ENCODE measurements at places on chromosomes 7 and 10.
A peak's percentile ranks its signal among the peaks of the same experiment; 100 is the strongest.

GRCh38 chr7:108210796-108211195 is 80.6 kb upstream of the LAMB4 start:
- no peak for DNase-seq

DNA sequence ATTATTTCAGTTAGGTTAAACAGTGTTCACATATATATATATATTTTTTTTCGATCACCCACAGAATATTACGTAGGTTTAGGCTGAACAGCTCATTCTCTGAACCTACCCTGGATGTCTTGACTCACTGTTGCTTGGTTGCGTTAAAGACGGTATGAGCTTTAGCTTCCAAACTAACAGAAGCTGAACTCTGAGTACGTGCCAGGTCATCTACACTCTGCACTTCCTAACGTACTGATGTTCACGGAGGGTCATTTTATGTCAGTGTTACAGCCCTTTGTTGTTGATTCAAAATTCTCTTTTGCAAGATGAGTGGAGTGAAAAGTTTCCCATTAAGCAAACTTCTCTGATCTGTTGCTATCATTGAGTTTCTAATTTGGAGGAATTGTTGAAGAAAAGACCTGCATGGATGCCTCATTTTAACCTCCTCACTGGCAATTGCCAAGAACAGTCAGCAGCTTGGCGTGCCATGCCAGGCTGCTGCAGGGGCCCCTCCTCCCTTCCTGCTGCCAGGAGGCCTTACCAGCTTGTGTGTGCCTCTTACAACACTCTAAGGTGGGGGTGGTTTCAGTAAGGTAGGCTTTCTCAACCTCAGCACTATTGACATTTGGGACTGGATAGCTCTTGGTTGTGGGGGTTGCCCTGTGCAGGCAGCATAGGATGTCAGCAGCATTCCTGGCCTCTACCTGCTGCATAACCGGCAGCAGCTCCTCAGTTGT is 44.3 kb downstream of the INSYN2A start:
- no peak for DNase-seq

DNA sequence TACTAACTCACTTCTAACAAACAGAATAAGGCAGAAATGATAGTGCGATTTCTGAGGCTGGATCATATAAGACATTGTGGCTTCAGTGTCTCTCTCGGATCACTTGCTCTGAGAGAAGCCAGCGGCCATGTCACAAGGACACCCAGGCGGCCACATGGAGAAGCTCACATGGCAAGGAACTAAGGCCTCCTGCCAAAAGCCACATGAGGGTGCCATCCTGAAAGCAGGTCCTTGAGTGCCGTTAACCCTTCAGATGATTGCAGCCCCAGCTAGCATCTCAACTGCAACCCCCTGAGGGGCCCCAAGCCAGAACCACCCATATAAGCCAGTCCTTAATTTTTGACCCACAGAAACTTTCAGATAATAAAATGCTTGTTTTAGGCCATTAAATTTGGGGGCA is 6.9 kb upstream of the VDAC2 start:
- no peak for DNase-seq

DNA sequence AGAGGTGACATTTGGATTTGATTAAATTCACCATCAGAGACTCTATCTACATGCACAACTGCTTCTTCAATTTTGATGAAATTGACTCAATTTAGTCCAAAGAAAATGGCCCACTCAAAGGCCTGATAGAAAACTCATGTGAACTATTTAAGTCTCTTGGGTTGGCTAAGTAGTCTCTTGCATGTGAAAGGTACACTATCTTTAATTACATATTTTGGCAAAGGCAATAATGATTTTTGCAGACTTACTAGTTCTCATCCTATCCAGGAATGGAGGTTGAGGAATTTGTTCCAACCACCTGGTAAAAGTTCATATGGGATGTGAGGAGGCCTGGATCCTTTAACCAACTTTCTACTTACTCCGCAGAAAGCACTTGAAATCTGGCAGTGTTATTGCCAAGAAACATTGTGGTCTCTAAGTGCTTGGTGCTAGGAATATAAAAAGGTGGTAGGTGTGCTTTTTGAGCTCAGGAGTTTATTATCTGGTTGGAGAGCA is 618.6 kb upstream of the MKI67 start:
- DNase-seq, result no peak

DNA sequence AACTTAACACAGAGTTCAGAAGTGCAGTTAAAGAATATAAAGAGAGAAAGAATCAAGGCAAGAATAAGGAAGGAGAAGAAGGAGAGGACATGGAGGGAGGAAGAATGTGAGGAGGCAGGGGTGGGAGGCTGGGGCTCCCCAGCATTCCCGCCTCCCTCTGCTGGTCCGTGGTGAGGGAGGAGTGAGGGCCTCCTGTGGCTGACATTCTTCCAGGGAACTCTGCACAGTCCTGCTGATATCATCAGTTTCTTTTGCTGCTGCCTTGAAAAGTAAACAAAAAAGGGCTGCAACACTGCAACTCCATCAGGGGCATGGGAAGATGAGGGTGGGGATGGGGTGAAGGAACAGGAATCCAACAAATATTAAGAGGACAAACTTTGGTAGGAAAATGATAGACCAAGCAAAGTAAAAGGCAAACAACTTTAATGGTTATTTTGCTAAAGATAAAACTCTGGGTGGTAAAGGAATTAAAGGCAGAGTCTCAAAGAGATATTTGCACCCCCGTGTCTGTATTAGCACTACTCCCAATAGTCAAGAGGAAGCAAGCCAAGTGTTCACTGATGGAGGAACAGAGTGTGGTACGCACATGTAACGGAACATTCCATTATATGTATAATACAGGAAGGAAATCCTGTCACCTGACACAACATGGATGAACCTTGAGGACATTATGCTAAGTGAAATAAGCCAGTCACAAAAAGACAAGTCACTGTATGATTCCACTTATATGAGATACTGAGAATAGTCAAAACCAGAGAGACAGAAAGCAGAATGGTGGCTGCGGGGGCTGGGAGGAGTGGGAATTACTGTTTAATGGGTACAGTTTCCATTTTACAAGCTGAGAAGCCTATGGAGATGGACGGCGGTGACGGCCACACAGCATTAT is 8.0 kb upstream of the SPOCK2 start:
- no peak for DNase-seq

DNA sequence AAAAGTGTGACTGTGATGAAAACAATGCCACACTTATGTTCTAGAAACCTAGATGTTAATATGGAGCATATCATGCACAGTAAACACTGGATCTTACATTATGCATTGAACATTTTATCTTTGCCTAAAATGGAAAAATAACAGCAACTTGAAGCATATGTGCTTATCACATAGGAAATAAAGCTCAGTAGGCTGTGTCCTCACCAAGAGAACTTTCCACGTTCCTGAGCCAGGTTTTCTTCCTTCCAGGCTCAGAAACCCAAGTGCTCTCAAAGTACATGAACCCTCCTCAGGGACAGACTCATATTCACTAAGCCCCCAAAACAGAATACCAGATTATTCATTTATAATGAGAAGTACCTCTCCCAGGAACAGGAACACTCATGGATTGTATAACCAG is 79.4 kb upstream of the PRKAR2B start:
- no peak for DNase-seq

DNA sequence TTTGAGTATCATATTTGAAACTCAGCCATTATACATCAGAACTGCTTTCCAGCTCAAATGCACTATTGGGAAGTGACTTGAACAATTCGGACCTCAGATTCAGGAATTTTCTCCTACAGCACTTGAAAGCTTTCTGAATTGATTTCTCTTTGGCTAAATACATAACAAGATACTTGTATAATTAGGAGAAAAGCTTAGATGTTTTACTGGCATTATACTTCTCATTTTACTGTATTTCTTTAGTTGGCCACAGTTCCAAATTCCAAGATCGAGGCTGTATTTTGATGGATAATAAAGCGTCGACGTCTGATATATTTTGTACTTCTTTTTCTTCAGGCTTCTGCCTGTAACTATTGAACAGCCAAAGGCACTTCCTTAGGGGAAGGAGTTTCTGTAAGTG is 26.7 kb upstream of the LYZL2 start:
- no peak for DNase-seq

GRCh38 chr7:154907651-154908620 is 95.0 kb downstream of the PAXIP1 start:
- no peak for DNase-seq

DNA sequence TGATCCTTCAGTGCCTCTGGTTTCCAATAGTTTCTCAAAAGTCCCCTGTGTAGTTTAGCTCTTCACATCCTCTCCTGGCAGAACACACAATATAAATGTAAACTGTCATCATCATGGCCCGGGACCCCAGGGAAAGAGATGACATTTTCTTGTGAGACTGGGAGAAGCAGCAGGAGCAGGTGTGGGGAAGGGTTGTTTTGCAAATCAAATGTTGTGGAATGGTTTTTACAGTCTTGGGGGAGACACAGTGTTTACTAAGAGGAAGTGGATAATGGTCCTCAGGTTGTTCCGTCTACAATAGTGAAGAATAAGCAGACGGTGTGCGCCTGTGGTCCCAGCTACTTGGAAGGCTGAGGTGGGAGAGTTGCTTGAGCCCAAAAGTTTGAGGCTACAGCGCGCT is 159.1 kb downstream of the SEC23IP start:
- DNase-seq, result no peak

DNA sequence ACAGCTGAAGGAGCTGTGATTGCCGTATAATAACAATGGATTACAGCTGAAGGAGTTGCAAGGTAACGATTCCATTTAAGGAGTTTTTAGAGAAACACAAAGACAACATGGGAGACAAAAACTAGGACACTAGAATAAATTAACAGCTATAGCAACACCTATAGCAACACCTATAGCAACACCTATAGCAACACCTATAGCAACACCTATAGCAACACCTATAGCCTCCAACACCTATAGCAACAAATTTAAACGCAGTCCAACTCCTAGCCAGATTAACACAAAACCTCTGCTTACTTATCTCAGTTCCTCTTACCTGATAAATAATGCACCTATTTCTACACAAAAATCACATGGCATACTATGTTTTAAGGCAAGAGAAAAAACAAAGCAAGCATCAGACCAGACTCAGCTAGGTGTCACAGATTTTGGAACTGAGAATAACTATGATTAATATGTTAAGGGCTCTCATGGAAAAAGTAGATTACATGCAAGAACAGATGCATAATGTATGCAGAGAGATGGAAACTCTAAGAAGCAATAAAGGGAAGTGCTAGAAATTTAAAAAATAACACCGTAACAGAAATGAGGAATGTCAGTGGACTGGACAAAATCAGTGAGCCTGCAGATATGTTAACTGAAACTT is 55.7 kb upstream of the SRPK2 start:
- DNase-seq, result no peak

GRCh38 chr10:48233559-48234005 is 40.9 kb downstream of the FRMPD2 start:
- DNase-seq, result no peak

- no peak for DNase-seq
Observed at GRCh38 chr10:122420624-122421007, 33.8 kb upstream of the ARMS2 start.

DNA sequence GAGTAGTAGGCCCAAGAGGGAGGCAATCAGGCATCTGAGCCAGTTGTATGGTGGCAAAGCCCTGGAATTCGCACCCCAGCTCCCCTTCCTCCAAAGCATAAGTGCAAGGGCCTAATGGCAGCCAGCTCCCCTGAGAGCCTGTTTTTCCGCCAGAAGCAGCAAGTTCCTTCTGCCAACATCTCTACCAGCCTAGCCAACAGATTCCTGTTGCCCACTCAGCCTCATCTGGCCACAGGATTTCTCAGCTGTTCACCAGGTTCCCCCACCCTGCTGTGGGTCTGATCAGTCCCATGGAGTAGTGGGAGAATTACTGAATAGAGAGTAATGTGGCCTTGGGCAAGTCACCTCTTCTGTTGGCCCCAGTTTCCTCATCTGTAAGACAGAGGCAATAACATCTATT is 186.2 kb upstream of the PDE1C start:
- DNase-seq, result no peak

DNA sequence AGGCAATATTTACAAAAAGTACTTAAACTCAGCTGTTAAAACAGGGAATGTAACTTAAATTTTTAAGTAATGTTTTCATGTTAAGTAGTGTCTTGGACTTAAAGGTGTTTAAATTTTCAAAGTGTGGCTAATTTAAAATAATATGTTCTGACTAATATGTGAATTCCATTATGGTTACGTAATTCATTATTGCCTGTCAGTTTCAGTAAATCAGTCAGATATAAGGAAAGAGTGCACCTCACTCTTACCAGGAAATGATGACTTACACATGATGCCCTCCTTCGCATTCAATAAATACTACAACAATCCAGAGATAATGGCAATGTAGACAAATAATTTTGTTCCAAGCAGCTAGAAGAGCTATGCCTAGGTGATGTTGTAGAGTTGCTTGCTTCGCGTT is 69.0 kb upstream of the WNT16 start:
- DNase-seq, result no peak

DNA sequence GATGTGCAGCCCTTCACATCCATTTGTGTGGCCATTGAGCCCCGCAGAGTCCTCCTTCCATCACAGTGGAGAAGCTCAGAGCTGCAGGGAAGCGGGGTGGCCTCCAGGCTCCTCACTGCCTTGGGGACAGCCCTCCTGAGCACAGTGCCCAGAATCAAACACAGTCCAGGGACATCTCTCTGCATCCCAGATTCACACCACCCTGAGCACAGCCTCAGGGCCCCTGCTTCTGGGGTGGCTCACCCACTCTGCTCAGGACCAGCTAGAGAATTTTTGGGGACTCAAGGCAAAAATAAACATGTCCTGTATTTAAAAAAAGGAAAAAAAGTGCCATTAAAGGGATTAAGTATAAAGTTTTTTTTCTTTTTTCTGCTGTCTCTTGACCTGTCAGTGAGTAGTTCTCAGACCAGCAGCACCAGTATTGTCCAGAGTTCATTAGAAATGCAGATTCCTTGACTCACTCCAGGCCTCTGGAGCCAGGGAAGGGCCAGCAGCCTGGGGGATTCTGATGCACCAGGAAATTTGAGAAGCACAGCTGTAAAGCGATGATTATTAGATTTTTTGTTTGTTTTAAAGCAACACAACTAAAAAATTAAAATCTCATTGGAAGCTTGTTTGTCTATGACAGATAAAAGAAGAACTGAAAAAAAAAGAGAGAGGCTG is 61.6 kb downstream of the ARHGAP22 start:
- DNase-seq, result no peak

GRCh38 chr10:24381235-24382010 is 172.5 kb downstream of the KIAA1217 start:
- no peak for DNase-seq

- peak; percentile 20 for DNase-seq
Observed at GRCh38 chr10:106185951-106186350, 978.6 kb downstream of the SORCS1 start.

DNA sequence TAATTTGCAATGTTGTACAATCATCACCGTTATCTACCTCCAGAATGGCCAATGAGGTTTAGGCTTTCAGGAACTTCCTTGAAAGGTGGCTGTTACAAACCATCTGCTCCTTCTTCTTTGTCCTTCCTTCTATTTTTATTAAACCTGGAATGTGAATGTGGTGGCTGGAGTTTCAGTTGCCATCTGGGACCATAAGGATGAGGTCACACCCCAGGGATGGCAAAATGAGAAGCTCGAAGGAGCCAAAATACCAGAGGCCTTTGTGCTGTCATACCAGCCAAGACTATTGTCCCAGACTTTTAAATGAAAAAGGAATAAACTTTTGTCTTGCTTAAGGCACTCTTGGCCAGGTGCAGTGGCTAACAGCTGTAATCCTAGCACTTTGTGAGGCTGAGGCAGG is 30.9 kb upstream of the LMTK2 start:
- no peak for DNase-seq

All from AG20443 (cell line).